ENCODE measurements at places on chromosomes 7 and 10. TPM values are rescaled to one million over a fixed set of nuclear protein-coding genes. Genes with fewer than 3 reads are reported as not detected.

The RBP4 gene
- total RNA-seq, result 0.06 TPM

The CISD1 gene
- 41.9 TPM for total RNA-seq

The EVX1 gene
- total RNA-seq, result not detected

The ZNF853 gene
- 0.13 TPM for total RNA-seq

The PODXL gene
- 5.2 TPM for total RNA-seq

The CALML3 gene
- total RNA-seq, result not detected

The TSPAN33 gene
- 0.06 TPM for total RNA-seq

The RTKN2 gene
- 2.9 TPM for total RNA-seq

The WNT2 gene
- not detected for total RNA-seq

The CYP26C1 gene
- total RNA-seq, result 0.06 TPM

The SFXN4 gene
- 9.8 TPM for total RNA-seq

The EN2 gene
- total RNA-seq, result not detected

The SFTPA1 gene
- not detected for total RNA-seq

The EPHB6 gene
- total RNA-seq, result 23.1 TPM

The OTUD1 gene
- total RNA-seq, result 4.5 TPM

The KCND2 gene
- total RNA-seq, result 0.13 TPM

The ADAP1 gene
- 1.8 TPM for total RNA-seq

The ZNF33A gene
- total RNA-seq, result 13.4 TPM

The R3HCC1L gene
- 11.1 TPM for total RNA-seq

The CPA2 gene
- not detected for total RNA-seq

The ANXA8L1 gene
- total RNA-seq, result not detected

The IGFBP3 gene
- 970 TPM for total RNA-seq

The SPDYE9 gene
- total RNA-seq, result not detected

The TRIM74 gene
- total RNA-seq, result 0.06 TPM

The NIPSNAP2 gene
- 31.7 TPM for total RNA-seq

The ELAPOR2 gene
- total RNA-seq, result 3.3 TPM

The TMEM184A gene
- total RNA-seq, result not detected

The SLC26A3 gene
- total RNA-seq, result not detected

The CDHR1 gene
- not detected for total RNA-seq

The RAPGEF5 gene
- total RNA-seq, result 39.3 TPM

The EXOC6 gene
- total RNA-seq, result 14.5 TPM

The KAZALD1 gene
- 78.5 TPM for total RNA-seq

The TAS2R3 gene
- 1.5 TPM for total RNA-seq

The CEP55 gene
- 32.0 TPM for total RNA-seq

The ACBD7 gene
- 4.8 TPM for total RNA-seq

The STK17A gene
- total RNA-seq, result 124 TPM

The CHAT gene
- total RNA-seq, result not detected

The ACTA2 gene
- total RNA-seq, result 260 TPM

The KCNH2 gene
- total RNA-seq, result under 0.01 TPM

The MYL10 gene
- total RNA-seq, result not detected

The BEND7 gene
- 2.9 TPM for total RNA-seq

The ECHS1 gene
- total RNA-seq, result 65.6 TPM

The IL15RA gene
- total RNA-seq, result 7.3 TPM

The TUBAL3 gene
- total RNA-seq, result not detected

The OR6V1 gene
- not detected for total RNA-seq

The IL6 gene
- 6.7 TPM for total RNA-seq

The CTAGE8 gene
- total RNA-seq, result not detected

The ABCB4 gene
- total RNA-seq, result 3.9 TPM

The PHTF2 gene
- 25.0 TPM for total RNA-seq

The CACNB2 gene
- 0.31 TPM for total RNA-seq

Measured in aortic smooth muscle cell (primary cell).